Inflammatory macrophage treated with lipopolysaccharide for 4 hours (primary cell): ENCODE measurements at places on chromosomes 2 and 18.

- no peak for DNase-seq
These were observed 271.6 kb downstream of the EIPR1 start for GRCh38 chr2:3105814-3106569.

GRCh38 chr2:181627545-181627944, 29.4 kb downstream of the CERKL start:
- peak; percentile 39 for DNase-seq

DNA sequence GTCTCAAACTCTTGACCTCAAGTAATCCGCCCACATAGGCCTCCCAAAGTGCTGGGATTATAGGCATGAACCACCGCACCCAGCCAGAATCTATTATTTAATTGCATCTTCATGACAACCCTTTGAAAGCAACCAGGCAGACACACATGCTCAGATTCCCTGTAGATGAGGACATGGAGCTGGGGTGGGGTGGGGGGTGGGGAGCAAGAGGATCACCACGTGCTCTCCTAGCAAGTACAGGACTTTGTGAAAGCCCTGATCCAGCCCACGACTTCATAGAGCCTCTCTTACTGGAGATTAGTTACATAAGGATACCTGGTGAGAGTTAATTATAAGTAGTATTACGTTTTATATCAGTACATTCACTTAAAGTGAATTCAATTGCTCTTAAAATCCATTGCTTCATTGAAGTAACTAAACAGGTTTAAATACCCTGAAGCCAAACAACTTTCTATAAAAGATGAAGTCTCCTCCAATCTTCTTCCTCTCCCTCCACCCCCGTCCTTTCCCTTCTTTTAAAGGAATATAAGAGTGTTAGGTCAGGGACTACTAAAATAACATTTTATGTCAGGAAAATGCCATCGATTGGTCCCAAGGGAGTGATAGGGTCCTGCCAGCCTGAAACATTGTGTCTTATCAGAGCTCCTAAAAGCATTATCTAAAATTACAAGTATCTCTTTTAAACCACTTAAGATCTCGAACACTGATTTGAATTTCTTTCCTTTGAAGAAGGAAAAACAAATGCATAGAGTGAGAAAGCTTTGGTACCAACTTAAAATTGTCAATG, 123.9 kb downstream of the EPHA4 start:
- DNase-seq = no peak

DNA sequence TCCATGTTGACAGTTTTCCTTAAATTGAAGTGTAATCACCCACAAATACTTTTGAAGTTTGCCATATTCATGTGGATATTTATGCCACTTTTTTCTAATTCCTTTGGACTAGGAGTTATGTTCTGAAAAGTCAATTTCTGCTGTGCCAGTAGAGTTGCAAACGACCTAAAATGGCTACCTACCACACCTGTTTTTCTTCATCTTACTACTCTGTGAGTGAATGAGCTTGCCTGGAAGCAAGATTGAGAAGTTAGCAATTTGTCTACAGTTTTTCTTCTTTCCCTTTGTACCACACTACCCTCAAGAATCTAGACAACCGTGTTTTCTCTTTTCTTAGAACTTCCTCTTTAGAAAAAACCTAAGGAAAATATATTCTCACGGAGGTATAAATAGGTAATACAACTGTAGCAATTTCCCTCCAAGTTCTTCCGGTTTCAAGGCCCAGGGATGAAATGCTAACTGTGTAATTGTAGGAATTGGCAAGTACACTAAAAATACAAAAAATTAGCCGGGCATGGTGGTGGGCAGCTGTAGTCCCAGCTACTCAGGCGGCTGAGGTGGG, 7.3 kb upstream of the SLC39A10 start:
- no peak for DNase-seq

GRCh38 chr18:48567388-48567787, 28.6 kb downstream of the CTIF start:
- DNase-seq = no peak

- no peak for DNase-seq
These were observed at the start of gene TXNDC2 for GRCh38 chr18:9885170-9886004. TXNDC2 (plus strand) TSS chr18:9885973; CDS start chr18:9886681, 708 bp downstream.
